Activated CD4-positive, CD25-positive, alpha-beta regulatory T cell treated with anti-CD3 and anti-CD28 coated beads, Interleukin-2, amount 50 U/mL, for 72 hours (primary cell): ENCODE measurements at places on chromosomes 16 and 17.

DNA sequence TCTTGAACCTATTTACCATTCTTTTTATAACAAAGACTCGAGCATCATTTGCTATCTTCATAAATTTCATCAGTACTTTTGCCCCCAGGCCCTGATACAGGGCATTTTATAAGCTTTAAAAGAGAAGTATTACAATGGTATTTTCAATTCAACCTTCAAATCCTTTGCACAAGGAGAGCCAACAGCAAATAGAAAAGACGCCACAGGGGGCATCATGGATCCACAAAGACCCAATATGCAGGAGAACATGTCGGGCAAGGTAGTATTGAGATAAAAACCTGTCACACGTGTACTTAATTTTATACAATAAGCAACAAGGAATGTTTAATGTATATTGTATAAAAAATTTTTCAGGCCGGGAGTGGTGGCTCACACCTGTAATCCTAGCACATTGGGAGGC lies 10.2 kb downstream of the MAP3K14 start:
- DNase-seq = no peak

- no peak for DNase-seq
These were observed 3.4 kb downstream of the CA7 start for GRCh38 chr16:66847533-66848067.

DNA sequence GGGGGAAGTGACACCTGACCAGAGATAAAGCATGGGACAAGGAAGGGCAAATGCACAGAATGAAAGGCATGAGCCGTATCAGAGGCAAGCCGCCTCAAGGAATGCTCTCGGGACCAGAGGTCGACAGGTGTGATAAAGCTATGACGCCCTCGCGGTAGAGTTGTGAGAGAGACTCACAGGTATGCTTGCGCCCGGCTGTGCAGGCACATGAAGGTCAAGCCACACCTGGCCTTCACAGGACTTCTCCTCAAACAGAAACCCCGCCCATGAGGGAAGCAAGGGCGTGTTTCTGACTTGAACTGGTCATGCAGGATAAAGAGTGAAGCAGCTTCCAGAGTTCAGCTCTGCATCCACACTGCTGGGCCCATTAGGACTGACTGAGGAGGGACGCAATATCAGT lies 7.8 kb downstream of the NCBP3 start:
- no peak for DNase-seq

DNA sequence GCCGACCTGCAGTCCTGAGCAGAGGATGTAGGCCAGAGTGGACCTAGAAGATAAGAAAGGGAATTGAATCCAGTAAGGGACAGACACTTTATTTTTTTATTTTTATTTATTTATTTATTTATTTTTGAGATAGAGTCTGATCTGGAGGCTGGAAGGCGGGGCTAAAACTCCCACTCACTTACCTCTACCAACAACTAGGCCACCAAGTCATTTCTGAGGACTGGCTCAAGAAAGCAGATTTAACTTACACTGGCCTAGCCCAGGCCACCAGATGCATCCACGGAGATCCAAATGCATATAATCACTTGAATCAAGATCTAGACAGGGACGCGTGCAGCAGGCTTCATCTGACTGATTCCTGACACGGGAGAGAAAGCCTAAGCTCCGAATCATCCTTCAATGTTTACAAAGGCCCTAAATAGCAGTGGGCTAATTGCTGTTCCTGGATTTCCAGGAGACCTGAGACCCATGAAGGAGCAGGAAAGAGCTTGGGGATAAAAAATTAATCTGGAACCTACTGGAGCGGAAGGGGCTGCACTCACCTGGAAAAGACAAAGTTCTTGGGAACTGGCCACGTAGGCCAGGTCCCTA lies 1.1 kb upstream of the ALOX12 start:
- no peak for DNase-seq

DNA sequence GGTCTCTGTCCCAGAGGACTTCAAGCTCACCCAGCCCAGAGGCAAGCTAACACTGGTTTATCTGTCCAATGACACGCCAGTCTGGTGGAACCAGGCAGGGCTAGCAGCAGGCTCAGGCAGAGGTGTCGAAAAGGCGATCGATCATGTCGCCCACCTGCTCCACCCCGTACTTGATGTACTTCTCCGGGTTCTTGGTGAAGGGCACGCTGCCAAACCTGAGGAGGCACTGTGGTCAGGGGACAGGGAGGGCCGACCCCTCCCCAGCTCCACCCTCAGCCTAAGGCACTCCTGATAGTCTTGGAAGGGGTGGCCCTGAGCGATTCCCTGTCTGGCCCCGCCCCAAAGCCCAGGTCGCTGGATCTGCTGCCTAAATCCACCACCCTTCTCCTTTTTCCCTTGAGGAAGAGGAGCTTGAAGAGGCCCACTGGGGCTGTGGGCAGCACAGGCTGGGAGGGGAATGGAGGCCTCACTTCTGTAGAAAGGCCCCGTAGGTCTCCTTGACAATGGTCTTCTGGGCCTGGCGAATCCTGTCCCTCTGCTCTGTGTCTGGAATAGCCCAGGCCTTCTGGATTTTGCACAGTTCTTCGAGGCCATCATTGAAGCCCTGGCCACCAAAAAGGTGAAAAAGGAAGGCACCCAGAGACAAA lies 4.7 kb downstream of the ZACN start:
- no peak for DNase-seq

- no peak for DNase-seq
These were observed 1.8 kb upstream of the ALDOC start for GRCh38 chr17:28578246-28579195.

- no peak for DNase-seq
These were observed 40.4 kb downstream of the BAIAP2 start for GRCh38 chr17:81075307-81075706.

GRCh38 chr16:72722552-72722951 lies 325.4 kb downstream of the ZFHX3 start:
- no peak for DNase-seq

DNA sequence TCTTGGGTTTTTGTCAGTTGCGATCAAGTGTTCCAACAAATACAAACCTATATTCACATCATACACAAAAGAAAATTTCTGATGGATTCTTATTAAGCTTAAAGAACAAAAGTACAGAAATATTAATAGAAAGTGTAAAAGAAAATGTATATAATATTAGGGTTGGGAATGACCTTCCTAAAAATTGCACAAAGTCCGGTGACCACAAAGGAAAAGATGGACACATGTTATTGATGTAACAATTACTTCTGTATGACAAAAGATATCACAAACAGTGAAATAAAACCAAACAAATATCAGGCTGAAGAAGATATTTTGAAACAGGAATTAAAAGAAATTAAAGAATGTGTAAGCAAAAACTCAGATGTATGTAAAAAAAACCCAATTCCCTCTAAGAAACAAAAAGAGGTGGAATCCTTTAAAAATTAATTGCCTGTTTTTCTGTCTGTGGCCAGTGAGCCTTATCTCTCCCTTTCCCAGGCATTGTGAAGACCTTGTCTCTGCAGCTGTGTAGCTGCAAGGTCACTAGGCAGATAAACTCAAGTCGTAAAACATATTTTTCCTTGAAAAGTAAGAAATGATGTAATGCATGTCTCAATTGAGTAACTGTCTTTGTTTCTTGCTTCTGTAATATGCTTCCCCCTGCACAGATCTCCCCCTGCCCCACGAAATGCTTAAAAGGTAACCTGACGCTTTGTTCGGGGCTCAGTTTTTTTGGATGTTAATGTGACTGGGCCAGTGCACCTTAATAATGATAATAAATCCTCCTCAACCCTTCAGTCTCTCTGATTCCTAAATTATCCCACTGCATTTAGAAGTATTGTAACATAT lies 2.8 kb downstream of the ST6GALNAC1 start:
- DNase-seq = no peak

DNA sequence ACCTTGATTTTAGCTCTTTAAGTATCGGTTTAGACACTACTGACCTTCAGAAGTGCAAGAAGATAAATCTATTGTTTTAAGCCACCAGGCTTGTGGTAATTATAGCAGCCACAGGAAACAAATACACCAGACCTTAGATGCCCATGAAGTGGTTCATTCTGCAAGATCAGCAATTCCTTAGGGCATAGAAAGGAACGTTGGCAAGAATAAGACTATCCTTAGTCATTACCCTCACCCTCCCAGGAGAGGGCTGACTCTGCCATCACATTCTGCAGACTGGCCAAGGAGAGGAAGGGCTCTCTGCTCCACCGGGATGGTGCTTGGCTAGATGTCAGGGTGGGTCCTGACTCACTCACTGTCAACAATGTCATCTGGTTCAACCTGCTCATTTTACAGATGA lies 14.1 kb upstream of the NDEL1 start:
- no peak for DNase-seq

DNA sequence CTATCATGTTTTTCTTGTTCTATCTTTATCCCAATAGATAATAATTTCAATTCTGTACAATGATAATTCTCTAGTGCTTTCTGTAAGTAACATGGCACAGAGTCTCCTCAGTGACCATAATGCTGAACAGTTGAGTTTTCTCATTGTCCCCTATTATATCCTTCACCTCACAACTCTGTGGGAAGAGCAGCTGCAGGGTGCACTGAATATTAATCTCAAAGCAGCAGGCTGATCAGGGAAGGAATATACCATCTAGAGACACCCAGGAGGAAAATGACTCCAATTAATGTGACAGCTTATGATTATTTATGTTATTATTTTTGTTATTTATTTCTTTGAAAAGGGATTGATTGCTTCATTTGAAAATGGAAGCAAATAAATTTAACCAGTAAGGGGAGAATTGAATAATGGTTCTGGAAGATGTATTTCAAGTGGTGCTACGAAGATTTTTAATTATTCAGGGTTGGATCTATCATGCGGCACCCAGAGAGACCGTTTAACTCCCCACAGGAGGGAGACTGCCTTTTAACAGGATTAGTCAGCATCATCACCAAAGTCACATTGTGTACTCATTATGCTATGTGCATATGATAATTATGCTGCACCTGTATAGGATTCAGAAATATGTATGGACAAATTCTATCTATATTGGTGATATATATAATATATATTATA lies 1015.7 kb upstream of the GOT2 start:
- DNase-seq = no peak

DNA sequence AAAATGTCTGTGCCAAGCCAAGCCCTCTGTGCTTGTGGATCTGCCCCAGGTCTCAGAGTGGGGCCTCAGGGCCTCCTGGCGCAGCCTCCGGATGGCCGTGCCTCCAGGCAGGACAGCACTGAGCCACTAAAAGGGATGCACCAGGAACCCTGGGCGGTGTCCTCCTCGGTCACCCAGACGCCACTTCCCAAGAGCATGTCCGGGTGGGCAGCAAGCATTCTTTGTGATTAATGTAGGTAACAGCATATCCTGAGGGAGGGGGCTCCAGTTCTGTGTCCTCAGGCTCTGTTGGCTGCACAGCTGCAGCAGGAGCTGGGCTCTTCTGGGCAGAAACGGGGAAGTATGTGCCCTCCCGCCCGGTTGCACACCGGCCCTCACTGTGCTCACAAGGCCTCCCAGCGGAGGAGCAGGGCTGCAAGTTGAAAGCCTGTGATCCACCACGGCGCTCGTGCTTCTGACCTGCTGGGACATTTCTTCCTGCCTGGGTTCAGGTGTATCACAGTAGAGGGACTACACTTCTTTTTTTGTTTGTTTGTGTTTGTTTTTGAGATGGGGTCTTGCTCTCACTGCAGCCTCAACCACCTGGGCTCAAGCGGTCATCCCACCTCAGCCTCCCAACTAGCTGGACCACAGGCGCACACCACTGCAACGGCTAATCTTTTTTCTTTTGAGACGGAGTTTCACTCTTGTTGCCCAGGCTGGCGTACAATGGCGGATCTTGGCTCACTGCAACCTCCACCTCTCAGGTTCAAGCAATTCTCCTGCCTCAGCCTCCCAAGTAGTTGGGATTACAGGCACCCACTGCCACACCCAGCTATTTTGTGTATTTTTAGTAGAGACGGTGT lies 37.9 kb upstream of the CHMP6 start:
- DNase-seq = no peak

GRCh38 chr16:64657316-64658011 lies 464.4 kb downstream of the CDH11 start:
- no peak for DNase-seq

GRCh38 chr16:72827866-72828265 lies 220.1 kb downstream of the ZFHX3 start:
- DNase-seq = no peak

GRCh38 chr17:27817731-27818130 lies 17.4 kb upstream of the NOS2 start:
- DNase-seq = no peak

DNA sequence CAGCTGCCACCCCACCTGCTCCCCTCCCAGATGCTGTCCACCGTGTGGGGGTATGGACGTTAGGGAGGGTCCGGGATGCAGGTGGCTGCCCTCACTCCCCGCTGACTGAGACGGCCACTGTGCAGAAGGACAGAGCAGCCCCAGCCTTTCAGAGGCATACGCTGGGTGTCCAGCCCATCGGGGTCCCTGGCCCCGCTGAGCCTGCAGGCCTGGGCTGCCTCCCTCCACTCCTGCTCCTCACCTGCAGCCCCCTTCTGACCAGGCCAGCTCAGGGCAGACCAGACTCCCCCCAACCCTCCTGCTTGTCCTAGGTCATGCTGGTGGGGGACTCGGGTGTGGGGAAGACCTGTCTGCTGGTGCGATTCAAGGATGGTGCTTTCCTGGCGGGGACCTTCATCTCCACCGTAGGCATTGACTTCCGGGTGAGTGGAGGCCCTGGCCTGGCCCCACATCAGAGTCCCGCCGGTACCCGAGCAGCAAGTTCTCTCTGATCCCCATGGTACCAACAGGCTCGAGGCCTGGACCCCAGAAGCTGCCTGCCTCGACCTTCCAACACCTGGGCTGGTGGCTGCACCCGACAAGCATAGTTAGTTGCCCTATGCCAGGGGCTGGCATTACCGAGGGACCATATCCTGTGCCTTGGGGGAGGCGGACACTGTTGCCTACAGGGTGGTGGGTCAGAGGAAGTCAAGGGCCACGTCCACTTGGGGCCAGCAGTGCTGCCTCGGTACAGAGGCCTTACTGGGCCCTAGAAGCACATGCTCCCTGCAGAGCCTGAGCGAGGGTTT lies 1.4 kb downstream of the RAB26 start:
- no peak for DNase-seq

DNA sequence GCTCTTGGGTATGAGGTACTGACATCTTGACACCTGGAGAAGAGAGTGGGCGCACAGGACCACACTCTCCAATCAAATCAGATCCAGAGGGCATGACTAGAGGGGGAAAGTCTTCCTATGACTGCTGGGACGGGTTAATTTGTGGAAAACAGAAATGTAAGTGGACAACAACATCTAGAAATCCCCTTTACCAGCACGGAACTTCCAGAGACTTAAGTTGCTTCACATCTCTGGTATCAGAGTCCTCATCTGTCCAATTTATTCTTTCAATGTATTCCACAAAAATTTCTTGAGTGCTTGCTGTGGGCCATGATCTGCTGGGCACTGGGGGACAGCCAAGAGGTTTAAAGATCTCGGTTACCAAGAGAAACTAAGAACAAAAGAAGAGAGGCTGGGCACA lies 159.2 kb downstream of the COPRS start:
- no peak for DNase-seq

GRCh38 chr17:78356101-78356713 lies 3.7 kb downstream of the SOCS3 start:
- DNase-seq = peak; percentile 78
